ENCODE measurements at places on chromosomes 6 and 20.

DNA sequence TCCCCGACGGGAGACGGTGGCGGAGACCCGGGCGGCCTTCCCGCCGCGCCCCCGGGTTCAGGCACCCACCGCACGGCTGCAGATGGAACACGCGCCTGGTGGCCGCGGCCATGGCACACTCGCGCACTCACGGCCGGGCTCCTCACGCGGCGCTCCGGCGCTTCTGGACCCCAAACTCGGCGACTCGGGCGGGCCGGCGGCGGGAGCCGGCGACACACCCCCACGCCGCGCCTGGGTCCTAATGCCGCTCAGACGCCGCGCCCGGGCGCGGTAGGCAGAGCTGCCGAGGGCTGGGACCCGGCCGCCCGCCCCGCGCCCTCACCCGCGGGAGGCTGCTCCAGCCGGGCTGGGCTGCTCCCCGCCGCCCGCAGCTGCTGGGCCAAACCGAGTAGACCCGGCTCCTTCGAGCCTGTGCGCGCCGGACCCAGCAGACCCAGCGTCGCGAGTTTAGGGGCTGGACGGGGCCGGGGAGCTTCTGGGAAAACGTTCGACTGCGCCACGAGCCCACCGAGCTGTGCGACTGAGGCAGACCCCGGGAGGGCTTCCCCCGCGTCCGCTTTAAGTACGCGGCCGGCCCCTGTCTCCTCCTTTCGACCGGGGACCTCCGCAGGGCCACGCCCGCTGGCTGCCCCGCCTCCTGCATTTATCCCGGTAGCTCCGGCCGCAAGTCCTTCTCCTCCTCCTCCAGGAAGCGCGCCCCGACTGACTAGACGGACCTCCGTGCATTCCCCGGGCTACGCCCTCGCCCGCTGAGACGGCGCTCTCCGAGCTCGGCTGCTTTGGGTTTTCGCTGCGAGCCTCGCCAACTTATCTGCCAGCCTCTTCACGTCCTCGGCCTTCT lies at the start of gene SLC4A11:
TSS of gene SLC4A11 (minus strand) at position 165 of the 841 bp plus-strand sequence. CDS start at position 112, 53 bp downstream.
- DNase-seq = peak; percentile 55

DNA sequence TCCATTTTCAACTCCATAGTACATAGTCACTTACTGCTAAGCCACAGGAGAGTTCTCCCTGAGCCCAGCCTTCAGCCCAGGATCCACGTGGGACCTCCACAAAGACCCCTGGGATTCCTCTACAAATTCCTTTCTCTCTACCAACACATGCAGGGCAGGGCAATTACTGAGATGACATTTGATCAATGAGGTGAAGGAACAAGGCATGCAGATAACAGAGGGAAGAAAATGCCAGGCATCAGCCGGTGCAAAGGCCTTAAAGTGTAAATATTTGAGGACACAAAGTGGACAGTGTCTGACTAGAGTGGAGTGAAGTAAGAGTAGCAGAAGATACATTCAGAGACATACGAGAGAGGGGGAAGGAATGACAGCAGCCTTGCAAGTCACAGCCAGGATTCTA lies 70.2 kb downstream of the HS3ST5 start:
- DNase-seq = no peak

GRCh38 chr6:117718895-117719294 lies 43.6 kb downstream of the NUS1 start:
- no peak for DNase-seq

DNA sequence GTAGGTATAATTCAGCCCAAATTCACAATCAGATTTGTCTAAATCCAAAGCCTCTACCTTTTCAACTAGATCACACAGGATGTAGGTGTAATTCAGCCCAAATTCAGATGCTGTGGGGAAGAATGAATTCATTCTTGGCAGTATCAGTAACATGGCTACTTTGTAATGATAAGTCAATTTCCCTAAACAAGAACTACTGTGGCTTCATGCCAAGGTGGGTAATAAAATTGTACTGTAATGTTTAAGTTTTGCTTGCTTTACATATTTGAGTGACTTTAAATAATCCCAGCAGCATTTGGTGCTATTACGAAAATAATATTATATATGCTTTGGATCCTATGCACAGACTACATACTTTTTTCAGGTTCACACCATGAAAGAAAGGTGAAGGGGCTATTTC lies 239.1 kb downstream of the HDGFL1 start:
- DNase-seq = no peak

DNA sequence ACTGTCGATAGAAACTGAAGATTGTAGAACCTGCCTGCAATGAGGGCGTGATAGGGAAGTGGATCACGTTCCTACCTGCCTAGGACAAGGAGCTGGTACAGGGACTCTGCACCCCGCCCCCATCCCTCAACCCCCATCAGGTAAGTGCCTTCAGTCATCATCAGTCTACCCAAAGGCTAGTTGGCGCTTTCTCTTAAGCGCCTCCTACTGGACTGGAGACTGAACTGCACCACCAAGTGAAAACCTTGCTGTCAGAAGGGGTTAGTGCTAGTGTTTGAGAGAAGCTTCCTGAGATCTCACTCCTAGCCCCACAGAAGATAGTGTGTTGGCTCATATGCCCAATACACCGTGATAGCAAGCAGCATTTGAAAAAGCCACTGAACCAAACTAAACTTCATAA lies 706.5 kb upstream of the MAN1A1 start:
- no peak for DNase-seq

- no peak for DNase-seq
These were observed 124.5 kb upstream of the GJE1 start for GRCh38 chr6:142008016-142008735.

DNA sequence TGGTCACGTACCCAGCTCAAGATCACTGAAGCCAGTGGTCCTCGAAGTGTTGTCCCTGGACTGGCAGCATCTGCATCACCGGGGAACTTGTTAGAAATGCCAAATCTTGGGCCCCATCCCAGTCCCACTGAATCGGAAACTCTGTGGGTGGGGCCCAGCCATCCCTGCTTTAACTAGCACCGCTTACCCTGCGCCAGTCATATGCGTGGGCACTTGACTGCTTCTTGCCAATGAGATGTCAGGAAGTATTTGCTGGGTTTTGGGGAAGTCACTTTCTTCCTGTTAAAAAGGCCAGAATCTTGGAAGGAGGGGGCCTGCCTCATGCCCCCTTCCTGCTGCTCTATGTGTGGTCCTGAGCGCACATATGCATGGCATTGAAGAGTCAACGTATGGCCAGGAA lies 11.7 kb upstream of the SULF2 start:
- no peak for DNase-seq

DNA sequence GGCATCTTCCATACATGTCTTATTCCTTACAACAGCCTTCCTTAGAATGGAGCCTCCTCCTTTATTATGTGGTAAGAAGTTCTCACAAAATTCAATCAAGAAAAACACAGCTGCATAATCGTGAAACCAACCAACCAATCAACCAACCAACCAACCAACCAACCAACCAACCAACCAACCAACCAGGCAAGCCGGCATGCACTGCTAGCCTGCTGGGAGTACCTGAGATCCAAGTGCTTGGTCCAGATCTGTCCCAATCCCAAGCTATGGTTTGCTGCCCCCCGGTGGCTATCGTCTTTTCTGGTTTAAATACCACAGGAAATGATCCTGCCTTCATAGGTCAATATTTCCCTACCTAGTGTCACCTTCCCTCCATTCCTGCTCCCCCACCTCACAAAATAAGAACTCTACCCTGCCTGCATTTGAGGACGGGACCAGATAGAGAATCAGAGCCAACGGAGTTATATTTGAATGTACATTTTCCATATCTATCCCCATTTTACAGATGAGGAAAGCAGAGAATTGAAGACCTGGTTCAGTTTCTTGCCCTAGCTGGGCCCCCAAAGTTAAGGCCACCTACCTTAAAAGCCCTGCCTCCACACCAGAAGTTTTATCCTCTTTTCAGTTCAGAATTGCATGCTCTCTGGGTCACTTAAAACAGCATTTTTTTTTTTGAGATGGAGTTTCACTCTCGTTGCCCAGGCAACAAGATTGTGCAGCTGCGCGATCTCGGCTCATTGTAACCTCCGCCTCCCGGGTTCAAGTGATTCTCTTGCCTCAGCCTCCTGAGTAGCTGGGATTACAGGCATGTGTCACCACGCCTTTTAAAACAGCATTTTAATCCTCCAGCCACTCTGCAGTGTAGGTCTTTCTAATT lies 27.1 kb downstream of the RAB44 start:
- DNase-seq = peak; percentile 63

- DNase-seq = no peak
These were observed 9.5 kb upstream of the RALY start for GRCh38 chr20:33984182-33984719.

DNA sequence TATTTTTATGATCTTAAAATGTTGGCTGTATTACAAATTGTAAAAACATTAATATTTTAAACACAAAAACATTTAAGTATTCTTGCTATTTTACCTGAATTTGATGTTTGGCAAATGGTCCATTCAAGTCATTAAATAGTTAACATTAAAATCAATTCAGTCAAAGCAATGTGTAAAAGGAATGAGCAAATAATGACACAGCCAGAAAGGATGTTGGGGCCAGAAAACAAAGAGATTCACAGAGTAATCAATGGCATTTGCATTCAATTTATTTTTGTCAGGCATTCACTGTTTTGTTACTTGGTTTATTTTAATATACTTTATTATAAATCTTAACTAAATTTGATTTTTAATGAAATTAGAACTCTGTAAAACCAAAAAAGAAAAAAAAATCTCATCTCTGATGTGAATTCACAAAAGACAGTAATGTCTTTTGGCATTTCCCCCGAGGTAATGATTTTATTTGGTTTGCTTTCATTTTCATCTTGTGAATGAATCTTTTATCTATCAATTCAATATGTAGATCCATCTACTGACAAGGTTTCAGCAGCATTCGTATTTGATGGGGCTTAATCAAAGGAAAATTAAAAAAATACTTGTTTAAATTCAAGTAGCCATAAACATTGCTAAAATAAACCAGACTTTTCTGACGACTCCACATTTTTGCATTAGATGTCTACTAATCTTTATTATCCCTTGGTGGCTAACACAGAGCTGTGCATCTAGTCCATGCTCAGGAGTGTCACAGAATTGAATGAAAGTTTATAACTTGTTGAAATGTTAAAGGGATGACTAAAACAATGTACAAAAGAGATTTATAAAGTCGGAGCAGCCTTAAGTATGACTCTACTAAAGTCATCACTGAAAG lies 866.7 kb upstream of the GJE1 start:
- DNase-seq = no peak

DNA sequence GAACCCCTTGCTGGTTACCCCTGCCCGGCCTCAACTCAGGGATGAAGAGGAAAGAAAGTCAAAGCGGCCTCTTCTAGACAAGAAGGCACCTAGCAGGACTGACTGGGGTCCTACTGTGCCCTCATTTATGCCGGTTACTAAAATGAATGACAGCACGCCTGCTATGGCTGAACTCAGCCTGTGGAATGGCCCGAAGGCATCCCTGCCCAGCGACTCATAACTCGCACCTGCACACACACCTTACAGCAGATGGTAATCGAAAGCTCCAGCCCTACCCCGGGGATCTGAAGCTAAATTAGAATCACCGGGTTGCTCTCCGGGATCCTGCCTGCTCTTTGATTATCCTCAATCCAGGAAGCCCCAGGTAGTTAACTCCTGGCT lies 747 bp upstream of the TXNDC5 start:
- DNase-seq = no peak

DNA sequence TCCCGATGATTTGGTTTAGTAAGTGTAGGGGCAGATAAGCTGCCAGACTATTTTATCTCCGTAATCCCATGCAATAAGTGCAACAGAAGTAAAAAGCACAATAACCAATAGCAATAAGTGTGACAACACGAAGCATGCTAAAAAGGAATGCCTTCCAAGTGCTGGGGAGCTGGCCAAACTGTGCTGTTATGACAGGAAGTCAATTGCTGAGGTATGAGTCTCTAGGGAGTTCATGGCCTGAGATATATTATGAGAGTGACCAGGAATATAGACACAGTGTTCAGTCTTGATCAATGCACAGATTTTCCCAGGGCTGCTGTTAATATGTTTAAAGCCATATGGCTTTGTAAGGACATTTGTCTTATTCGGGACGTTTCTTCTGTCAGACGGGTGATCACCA lies 10.5 kb upstream of the ANGPT4 start:
- DNase-seq = no peak
